ENCODE measurements at places on chromosomes 4 and X. TPM values are rescaled to one million over a fixed set of nuclear protein-coding genes. Genes with fewer than 3 reads are reported as not detected.

SPOCK3 gene
- not detected for total RNA-seq

PPP2R2C gene
- total RNA-seq, result 0.04 TPM

GRCh38 chr4:110631584-110632505 is 9.0 kb upstream of the PITX2 start:
- DNase-seq, result peak; percentile 72

DNA sequence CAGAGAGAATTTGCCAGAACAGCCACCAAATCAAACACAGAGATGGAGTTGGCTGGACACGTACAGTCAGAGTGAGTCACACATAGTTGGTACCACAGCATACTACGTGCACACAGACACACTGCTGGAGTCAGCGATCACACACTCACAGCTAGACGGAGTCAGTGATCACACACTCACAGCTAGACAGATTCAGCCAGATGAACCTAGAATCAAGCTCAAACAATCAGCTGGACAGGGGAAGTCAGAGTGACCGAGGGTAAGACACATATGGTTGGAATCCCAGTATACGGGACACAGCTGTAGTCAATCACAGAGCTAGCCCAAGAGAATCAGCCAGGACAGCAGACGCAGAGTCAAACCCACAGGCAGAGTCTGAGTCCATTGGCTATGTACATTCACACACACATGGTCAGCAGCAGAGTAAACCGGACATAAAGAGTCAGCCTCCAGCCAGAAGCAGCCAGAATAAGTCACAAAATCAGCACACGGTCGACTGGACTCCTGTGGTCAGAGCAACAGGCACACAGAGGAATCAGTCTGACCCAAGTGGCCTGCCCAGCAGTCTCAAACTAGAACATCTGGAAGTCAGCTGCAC is 4.6 kb downstream of the SLC38A5 start:
- no peak for DNase-seq
